ENCODE measurements at places on chromosomes 2 and 18. TPM values are rescaled to one million over a fixed set of nuclear protein-coding genes. Genes with fewer than 3 reads are reported as not detected.

EMILIN2 gene
- 38.2 TPM for polyA plus RNA-seq

GALR1 gene
- polyA plus RNA-seq: under 0.01 TPM

ZNF396 gene
- 0.72 TPM for polyA plus RNA-seq

SH3RF3 gene
- 5.2 TPM for polyA plus RNA-seq

PLB1 gene
- 0.82 TPM for polyA plus RNA-seq

POTEE gene
- not detected for polyA plus RNA-seq

ZNF516 gene
- polyA plus RNA-seq: 4.9 TPM

DNAH6 gene
- polyA plus RNA-seq: 0.08 TPM

PPP1R1C gene
- 2.9 TPM for polyA plus RNA-seq

HOXD10 gene
- polyA plus RNA-seq: 0.03 TPM

RNF125 gene
- polyA plus RNA-seq: 2.8 TPM

LTBP1 gene
- polyA plus RNA-seq: 50.1 TPM

CYS1 gene
- 0.42 TPM for polyA plus RNA-seq

SCN2A gene
- polyA plus RNA-seq: 0.04 TPM

NGEF gene
- 0.42 TPM for polyA plus RNA-seq

OSBPL6 gene
- polyA plus RNA-seq: 2.7 TPM

PRSS56 gene
- polyA plus RNA-seq: 0.11 TPM

CD207 gene
- polyA plus RNA-seq: 0.04 TPM

CXCR1 gene
- 0.22 TPM for polyA plus RNA-seq

CFC1 gene
- 0.08 TPM for polyA plus RNA-seq

PLEKHH2 gene
- 1.2 TPM for polyA plus RNA-seq

DSG2 gene
- 21.9 TPM for polyA plus RNA-seq

OSR1 gene
- polyA plus RNA-seq: 6.0 TPM

BMP10 gene
- not detected for polyA plus RNA-seq

TUBA3E gene
- 69.5 TPM for polyA plus RNA-seq

BCL11A gene
- 18.9 TPM for polyA plus RNA-seq

CAPN14 gene
- polyA plus RNA-seq: 0.04 TPM

SCG2 gene
- polyA plus RNA-seq: 0.07 TPM

TANK gene
- polyA plus RNA-seq: 15.4 TPM

ANKRD30BL gene
- polyA plus RNA-seq: not detected

UGT1A3 gene
- polyA plus RNA-seq: not detected

GATA6 gene
- 42.1 TPM for polyA plus RNA-seq

GAD1 gene
- not detected for polyA plus RNA-seq

M1AP gene
- 0.07 TPM for polyA plus RNA-seq

PREB gene
- polyA plus RNA-seq: 99.4 TPM

TRIM43 gene
- polyA plus RNA-seq: not detected

THSD7B gene
- polyA plus RNA-seq: 0.04 TPM

DHRS9 gene
- 1.7 TPM for polyA plus RNA-seq

COL4A4 gene
- 1.3 TPM for polyA plus RNA-seq

C1GALT1C1L gene
- polyA plus RNA-seq: 1.3 TPM

LHCGR gene
- 0.30 TPM for polyA plus RNA-seq

KRTCAP3 gene
- polyA plus RNA-seq: 0.65 TPM

IL36B gene
- not detected for polyA plus RNA-seq

TNFRSF11A gene
- 0.23 TPM for polyA plus RNA-seq

FASTKD1 gene
- 154 TPM for polyA plus RNA-seq

GPR17 gene
- polyA plus RNA-seq: 8.0 TPM
